ENCODE measurements at places on chromosomes 12 and 14.

GRCh38 chr14:89767861-89768268 lies 186.7 kb downstream of the EFCAB11 start:
- DNase-seq, result no peak

DNA sequence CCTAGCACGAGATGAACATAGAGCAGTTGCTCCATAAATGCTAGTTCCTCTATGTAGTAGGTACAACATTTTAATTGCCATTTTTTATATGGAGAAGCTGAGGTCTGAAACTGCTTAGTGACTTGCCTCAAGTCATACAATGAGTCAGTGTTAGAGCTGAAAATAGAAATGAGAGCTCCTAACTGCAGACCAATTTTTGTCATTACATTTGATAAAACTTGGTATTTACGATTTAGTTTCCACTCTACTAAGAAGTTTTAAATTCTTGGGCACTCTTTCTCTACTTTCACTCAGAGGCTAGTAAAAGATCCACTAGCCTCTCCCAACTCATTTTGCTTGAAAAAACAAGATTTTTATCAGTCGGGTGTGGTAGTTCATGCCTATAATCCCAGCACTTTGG lies 8.1 kb upstream of the TMED10 start:
- DNase-seq, result no peak

DNA sequence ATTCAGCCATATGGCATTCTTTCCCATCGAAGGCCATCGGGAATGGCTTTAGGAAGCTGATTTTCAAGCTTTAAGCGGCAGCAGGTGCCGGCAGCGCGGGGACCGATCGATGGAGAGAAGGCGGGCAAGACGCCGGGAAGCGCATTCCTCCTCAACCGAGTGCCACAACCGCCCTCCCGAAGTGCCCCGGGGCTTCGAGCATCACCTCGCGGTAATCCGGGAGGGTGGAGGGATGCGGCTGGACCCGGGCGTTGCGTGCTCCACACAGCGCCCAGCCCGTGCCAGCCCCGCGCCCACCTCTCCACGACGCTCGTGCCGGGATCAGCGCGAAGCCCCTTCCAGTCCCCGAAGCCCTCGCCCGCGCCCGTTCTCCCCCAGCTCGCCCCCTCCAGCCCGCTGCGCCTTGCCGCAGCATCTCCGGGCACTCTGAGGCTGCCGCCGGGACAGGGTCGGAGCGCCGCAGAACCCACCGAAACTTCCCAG lies 3.2 kb downstream of the USP44 start:
- peak; percentile 59 for DNase-seq

DNA sequence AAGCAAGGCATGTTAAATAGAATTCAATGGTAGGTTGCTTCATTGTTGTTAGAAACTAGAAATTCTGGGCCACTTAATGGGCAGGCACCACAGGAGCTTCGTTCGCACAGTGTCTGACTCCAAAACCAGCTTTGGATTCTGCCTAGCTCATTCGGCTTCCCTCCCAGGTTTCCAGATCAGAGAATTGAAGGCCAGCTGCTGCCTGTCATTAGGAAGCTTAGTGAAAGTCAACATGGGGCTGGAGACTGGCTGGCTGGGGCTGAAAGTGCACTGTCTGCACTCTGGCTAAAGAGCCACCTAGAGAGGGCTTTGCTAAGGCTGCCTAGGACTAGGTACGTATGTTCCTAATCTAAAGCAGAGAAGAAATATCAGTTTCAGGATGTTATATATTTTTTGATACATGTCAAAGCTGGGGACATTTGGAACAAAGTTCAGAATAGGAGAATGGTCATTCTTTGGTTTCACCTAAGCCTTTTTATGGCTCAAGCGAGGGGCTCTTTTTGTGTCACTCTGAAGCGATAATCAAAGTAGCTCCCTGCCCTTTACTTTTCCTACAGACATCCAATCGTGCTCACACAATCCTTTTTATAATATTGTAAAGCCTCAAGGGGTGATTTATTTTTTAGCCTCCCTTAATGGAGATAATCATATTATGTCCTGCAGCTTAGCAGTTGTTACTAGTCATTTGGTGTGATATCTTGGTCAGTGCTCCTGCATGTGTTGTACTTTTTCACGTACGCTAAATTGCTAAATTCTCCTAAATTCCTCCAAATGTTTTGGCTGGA lies 238.5 kb upstream of the NAV3 start:
- no peak for DNase-seq

- no peak for DNase-seq
These were observed 59.4 kb upstream of the E2F7 start for GRCh38 chr12:77124767-77125166.

DNA sequence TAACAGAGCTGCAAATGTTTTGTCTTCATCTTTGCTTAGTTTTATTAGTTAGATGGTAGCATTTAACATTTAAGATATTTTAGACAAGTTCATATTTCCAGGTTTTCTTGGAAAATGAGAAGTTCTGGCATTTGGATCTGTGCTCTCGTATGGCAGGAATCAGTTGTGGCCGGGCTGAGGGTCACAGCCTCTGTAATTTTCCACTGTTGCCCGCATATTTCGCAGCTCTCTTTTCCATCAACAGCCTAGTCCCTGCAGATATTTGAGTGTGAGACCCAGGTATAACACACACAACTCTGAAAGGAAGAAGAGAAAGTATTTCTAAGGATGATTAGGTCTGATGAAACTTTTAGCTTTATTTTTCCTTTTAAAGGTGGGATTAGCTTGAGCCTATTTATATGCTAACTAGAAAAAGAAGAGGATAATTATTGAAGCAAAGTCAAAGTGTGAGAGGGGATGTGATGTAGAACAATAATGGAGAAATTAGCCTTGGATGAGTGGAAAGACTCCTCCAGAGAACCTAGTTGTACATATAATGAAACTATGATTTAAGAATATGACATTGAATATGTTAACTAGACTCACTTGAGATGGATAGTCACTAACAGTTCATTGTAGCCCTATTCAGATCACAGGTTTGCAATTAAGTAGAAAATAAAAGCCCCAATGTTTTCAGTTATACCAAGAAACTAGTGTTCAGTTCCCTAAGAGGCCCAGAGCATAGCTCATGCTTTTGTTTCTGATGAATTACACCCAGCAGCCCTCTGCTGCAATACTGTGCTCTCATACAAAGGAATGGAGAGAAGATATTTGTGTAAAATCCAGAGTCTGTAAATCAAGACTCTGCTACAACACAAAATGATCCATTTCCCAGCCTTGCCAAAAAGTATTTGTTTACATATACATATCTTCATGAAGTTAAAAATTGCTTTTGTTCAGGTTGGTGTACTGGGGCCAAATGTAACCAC lies 158.4 kb downstream of the C12orf50 start:
- no peak for DNase-seq

DNA sequence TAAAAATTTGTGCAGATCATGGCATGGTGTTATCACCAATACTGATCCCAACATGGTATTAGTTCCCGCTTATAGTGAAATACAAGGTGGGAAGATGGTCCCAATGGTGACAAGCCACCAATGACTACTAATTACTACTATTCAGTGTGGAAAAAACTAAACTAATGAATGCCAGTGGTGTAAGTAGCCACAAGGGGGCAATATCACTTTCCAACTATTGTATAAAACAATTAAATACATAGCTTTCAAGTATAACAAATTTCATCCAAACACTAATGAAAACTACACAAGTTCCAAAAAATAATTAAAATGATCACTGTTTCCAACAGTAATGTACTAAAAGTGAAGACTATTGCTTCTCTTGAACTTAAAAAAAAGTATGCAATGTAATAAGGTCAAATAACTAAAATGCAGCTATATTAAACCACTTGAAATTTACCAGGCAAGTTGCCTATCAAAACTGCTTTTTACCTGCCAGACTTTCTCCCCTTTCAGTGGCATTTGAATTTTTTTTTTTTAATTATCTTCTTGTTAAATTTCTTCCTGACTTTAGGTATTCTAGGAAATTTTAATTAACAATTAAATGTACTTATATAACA lies 58.0 kb downstream of the PAPLN start:
- DNase-seq, result no peak

DNA sequence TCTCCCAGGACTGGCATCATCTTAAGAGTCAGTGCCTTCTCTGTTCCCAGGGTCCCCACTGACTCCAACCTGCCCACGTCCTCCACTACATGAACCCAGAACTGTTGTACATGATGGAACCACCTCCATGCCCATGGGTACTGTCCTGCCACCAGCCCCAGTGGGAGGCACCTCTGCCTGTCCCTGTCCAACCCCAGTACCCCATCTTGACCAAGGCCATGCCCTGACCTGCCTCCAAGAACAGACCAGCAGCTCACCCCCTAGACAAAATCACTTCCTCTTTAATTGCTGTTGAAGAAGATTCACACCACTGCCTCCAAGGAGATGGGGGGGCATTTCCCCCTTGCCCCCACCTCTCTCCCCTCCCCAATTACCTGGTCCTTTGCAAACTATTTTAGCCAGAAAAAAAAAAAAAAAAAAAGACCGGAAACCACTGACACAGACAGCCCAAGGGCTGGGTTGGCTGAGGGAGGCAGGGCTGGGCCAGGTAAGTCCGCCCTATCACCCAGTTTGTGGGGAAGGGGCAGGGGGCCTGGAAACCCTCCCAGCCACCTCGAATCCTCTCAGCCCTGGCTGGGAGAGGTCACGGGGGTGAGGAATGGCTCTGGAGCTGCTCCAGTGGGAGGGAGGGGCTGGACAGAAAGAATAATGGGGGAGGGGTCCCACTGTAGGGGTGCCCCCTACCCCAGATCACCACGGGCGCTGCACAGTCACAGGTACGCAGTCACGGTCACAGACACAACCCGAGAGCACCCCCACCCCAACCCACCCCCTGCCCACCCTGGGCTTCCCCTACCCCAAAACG lies 13.4 kb downstream of the AGAP2 start:
- no peak for DNase-seq

DNA sequence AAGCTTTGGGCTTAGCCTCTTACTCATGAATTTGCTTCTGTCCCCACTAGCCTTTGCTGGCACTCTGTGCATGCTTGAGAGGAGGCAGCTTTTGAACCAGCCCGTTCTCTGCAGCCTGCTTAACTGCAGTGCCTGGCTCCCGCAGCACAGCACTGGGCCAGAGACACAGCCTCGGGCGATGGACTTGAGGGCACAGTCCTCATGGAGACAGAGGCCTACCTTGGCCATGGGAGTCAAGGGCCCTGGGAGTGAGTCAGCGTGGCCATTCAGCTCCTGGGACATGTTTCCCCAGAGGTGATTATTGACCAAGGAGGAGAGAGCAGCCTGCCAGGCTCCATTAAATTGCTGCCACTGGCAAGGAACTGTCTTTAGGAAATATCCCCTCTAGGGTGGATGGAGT lies 93.5 kb downstream of the SMOC1 start:
- no peak for DNase-seq

DNA sequence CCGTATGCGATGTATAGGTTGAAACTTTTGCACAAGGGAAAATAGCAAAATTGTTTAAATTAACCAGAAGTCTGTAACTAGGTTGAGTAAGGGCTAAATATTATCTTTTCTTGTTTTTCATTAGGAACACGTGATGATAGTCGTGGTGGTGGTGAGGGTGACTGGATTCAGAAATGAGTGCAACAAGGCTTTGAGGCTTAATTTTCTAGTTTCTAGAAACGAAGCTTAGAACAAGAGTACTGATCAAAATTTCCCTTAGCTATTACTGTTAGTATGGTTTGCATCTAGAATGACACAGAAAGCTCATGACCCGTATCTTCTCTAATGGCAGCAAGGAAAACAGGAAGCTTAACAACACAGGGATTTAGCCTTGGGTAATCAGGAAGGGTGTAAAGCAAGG lies 7.0 kb downstream of the SLIRP start:
- no peak for DNase-seq

- DNase-seq, result no peak
These were observed 80.1 kb downstream of the DACT1 start for GRCh38 chr14:58717813-58718212.

DNA sequence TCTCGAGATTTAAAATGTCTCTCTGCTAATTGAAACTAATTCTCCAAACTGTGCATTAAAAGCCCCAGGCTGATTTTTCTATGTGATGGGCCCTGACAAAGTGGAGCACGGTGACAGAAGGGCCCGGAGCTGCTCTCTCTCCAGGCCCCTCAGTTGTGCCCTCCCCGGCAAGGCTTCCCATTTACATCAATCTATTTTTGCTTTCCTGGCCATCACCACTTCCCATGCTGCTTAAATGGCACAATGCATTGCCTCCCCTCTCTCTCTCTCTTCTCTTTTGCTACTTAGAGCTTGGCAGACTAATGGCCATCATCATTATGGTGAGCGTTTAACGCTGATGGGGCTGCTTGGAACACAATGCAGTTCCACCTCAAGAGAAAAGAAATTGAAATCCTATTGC lies 270.7 kb upstream of the DIO3 start:
- DNase-seq, result no peak

GRCh38 chr14:92960706-92961566 lies 38.0 kb downstream of the CHGA start:
- DNase-seq, result no peak

GRCh38 chr12:75945581-75945980 lies 86.0 kb downstream of the PHLDA1 start:
- no peak for DNase-seq

- DNase-seq, result no peak
These were observed 113.2 kb upstream of the FLRT2 start for GRCh38 chr14:85416771-85417170.

DNA sequence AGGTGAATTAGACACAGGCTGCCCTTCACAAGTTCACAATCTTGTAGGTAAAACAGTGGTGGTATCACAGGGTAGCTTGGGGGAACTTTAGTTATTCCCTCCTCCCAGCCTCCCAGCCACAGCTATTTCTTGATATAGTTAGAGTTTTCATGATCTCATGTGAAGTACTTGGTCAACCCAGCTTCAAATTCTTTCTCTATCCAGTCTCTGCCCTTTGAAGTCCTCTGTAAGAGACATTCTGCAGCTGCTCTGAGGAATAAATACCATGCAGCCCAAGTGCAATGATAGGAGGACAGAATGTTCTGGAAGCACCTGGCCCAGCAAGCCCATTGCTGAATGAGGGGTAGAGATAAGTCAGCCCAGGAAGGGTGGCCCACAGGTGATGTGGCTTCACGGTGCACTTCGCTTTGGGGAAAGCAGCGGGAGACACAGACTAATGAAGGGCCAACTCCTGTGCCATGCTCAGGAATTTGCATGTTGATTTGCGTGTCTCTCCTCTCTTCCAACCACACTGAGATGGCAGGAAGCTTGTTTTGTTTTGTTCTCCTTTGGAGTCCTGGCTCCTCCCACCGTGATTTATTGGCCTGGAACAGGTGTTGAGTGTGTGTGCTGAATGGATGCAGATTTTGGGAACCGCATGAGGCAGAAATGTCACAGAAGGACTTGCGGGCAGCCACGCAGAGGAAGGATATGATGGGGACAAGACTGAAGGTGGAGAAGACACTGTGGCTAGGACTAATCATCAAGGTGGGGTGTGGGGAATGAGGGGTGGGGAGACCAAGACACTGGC lies 8.0 kb upstream of the TXNRD1 start:
- no peak for DNase-seq

GRCh38 chr12:131067981-131068851 lies 114.5 kb downstream of the ADGRD1 start:
- DNase-seq, result no peak

GRCh38 chr14:68741477-68741791 lies 51.4 kb downstream of the ZFP36L1 start:
- DNase-seq, result no peak

DNA sequence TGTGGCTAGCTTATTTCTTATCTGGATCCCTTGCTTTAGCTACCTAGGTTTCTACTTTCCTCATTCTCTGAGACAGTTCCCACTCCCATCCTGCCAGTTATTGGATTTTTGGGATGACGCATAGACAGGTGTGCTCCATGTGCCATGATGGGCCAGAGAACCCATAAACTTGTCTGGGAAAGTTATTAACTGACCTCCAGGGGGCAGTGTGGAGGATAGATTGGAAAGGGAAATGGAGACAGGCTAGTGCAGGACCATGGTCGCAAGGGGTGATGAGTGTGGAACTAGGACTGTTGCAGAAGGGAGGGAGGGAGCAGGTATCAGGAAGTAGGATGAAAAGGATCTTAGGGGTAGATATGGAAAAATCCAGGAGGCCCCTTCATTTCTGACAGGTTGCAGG lies 80.3 kb downstream of the ESRRB start:
- no peak for DNase-seq

Data from RWPE2 (cell line).